ENCODE measurements at places on chromosomes 2 and 18.

- no peak for DNase-seq
Measured at GRCh38 chr2:48089644-48090043, 183.3 kb upstream of the FBXO11 start.

DNA sequence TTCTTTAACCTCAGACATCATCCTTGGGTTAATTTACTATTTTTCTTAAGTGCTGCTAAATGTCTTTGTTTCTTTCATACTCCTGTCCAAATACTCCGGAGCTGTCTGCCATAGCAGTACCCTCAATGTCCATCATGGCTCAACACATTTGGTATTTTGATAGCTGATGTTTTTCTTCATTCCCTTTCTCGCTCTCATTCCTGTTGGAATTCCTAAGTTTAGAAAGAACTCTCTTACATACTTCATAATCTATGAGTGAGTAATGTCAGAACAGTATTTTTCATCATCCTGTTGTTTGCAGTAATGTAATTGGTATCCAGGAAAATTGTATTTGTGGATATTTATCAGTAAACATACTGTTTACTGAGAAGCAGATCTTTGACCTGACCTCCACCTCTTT lies 282.9 kb downstream of the PTGR3 start:
- no peak for DNase-seq

DNA sequence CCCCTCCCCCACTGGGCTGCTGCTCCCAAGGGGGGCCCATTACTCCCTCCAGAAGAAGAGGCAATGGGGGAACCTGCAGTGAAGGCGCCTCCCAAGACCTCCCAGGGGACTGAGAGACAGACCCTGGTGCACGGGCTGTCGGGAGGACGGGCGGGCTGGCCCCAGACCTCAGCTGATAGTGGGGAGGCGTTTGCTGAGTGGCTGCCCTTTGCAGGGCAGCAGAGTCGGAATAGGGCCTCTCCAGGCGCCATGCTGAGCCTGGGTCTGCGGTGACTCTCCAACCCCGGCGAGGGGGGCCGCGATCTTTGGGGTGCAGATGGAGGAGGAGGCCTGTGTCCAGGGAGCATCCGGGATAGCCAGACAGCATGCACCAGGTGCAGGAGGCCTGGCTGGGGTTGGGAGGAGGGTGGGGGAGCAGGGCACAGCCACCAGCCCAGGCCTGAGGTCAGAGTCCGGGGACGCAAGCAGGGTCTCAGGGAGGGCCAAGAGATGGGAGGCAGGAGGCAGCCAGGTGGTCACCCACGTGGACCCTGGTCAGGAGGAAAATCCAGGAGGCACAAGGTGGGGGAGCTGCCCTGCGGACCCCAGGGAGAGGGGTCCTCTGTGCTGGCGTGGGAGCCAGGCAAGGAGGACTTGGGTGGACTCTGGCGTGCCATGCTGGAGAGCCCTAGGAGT lies 11.0 kb downstream of the CROCC2 start:
- no peak for DNase-seq

- no peak for DNase-seq
Measured at GRCh38 chr18:75679331-75679730, 251.8 kb upstream of the SMIM21 start.

- DNase-seq: no peak
Measured at GRCh38 chr2:197516393-197516761, 511 bp downstream of the MOB4 start.

DNA sequence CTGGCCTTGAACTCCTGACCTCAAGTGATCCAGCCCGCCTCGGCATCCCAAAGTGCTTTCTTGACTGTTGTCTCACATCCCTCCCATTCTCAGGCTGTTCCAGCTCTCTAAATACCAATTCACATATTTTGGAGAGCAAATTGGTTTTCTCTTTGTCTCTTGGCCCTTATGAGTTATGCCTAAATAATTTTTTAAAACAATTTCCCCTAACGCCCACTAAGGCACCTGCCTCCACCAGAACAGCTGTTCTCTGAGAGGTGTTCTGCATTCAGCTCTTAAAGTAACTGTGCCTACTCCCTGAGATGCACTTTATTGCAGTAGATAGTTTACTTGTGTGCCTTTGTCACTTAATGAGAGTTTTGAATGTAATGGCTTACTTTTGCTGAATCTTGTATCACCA lies 6.9 kb downstream of the CCDC195 start:
- DNase-seq: no peak

- DNase-seq: no peak
Measured at GRCh38 chr2:70440621-70441020, 113.0 kb downstream of the TGFA start.

GRCh38 chr2:27920148-27920885 lies 29.8 kb downstream of the BABAM2 start:
- DNase-seq: peak; percentile 79

DNA sequence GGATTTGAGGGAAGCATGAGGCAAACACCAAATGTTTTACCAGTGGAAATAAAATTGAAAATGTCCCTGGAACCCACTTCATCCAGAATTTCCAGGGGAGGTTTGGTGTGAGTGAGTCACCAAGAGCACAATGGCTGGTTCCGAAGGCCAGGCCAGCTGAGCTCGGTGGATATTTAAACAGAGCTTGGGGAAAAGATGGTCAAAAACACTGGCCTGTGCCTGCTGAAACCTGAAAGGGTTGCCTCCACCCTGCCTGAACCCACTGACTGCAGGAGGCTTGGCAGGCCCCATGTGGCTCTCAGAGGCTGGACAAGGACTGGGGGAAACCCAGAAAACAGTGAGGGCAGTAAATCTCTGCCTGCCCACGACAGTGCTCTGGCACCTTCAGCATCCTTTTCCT lies 93.9 kb downstream of the TTC32 start:
- no peak for DNase-seq

DNA sequence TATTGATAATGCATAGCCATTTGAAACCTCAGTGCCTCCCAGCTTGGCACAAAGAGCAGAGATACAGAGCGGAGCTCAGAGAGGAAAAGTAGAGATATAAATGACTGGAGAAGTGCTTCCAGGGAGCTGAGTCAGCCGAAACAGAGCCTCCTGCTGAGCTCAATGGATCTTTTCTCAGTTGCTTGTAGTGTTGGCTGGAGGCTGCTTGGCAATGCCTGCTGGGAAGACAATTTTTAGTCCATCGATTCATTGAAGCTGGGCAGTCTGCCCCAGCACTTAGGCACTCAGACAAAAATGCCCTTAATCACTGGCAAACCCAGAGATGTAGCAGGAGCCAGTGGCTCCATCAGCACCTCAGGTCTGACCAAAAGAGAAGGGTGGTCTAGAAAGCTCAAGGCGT lies 81.3 kb upstream of the SETBP1 start:
- DNase-seq: no peak

GRCh38 chr2:41947701-41948396 lies 100.0 kb upstream of the PKDCC start:
- DNase-seq: no peak

- peak; percentile 25 for DNase-seq
Measured at GRCh38 chr2:23452853-23453420, 68.0 kb downstream of the KLHL29 start.

- DNase-seq: no peak
Measured at GRCh38 chr2:204175552-204176271, 239.1 kb downstream of the ICOS start.

- DNase-seq: peak; percentile 44
Measured at GRCh38 chr18:9337873-9338272, 3.3 kb downstream of the TWSG1 start.

- DNase-seq: no peak
Measured at GRCh38 chr2:100274566-100275199, 47.6 kb downstream of the LONRF2 start.

DNA sequence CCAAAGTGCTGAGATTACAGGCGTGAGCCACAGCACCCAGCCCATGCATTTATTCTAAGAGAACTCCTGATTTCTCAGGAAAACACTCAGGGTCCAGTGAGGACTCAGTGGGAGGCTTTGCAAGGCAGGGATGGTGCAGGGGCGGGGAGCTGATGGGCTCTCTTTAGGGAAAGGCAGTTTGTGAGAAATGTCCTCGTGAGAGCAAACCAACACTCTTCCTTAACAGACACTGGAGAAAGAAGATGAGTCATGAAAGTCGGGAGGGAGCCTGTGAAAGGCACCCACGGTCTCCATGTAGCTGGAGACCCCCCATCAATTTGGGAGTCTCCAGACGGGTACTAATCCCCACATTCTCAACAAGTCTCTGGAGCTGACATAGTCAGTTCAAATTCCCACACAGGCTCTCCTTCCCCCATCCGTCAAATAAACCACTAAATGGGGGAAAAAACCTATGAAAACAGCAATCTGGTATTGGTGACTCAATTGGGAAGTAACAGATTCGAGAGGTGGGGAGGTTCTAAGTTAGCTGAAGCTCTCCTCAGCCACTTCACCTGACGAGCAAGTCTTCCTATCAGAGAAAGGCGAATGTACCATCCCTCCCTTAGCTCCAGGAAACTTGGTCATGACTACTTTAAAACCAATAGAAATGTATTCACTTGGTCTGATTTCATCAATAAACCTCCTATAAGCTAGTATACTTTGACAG lies 11.0 kb upstream of the CREG2 start:
- DNase-seq: peak; percentile 24

DNA sequence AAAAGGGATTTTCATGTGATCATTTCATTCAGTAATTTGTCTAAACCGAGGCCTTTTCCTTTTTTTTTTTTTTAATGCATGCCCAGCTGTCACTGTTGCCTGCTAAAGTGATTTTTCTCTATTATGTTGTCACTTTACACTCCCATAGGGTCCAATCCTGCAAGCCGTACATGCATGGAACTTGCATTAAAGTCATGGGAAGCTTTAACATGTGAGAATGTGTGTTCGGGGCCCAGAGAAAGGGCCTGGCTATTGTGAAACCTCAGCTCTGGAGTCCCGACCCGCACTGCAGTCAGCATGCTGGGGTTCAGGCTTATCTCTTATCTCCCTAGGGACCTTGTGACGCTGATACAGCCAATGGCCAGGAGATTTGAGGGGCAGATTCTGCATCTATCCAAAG lies 474.6 kb downstream of the SLC4A3 start:
- no peak for DNase-seq

- no peak for DNase-seq
Measured at GRCh38 chr2:28364610-28365009, 28.0 kb upstream of the FOSL2 start.

DNA sequence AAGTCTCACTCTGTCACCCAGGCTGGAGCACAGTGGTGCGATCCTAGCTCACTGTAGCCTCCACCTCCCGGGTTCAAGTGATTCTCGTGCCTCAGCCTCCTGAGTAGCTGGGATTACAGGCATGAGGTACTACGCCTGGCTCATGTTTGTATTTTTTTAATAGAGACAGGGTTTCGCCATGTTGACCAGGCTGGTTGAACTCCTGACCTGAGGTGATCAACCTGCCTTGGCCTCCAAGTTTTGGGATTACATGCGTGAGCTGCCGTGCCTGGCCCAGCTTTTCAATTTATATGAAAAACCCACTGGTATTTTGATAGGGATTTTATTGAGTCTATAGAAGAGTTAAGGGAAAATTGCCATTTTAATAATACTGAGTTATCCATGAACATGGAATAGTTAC lies 63.3 kb downstream of the XRCC5 start:
- no peak for DNase-seq

- no peak for DNase-seq
Measured at GRCh38 chr2:30747206-30747605, 60.0 kb downstream of the CAPN13 start.

DNA sequence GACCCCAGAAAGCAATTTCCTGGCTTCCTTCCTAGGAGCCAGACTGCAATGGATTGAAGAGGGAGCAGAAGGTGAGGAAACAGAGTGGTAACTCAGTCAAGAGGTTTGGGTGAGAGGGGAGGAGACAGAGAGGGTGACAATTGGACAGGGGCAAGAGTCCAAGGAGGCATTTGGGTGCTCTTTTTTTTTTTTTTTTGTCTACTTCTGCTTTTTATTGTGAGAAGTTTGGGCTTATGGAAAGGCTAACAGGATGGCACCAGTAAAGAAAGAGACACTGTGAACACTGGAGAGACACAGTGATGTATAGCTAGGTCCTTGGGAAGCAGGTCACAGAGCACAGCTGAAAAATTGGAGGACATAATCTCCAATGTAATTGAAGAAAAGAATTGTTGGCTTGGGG lies 25.0 kb downstream of the CYBRD1 start:
- no peak for DNase-seq

DNA sequence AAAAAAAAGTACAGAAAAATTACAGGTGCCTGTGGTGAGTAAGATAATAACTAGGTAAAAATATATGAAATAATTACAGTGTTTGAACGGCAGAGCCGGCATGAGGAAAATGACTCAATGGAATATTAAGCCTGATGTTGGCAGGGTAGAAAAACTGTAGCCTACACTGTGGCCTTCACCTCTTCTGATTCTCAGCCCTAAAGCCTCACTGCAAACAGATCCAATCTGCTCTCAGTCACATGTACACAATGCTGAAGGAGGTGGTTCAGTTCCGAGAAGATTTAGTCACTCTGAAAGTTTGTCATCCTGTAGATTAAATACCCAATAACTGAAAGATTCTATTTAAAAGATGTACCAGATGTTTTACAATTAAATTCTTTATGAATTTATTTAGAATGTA lies 66.9 kb upstream of the MAP3K20 start:
- no peak for DNase-seq

- DNase-seq: no peak
Measured at GRCh38 chr18:32867936-32868335, 95.1 kb upstream of the KLHL14 start.

- DNase-seq: no peak
Measured at GRCh38 chr18:24227977-24228666, 89.3 kb downstream of the CABYR start.

DNA sequence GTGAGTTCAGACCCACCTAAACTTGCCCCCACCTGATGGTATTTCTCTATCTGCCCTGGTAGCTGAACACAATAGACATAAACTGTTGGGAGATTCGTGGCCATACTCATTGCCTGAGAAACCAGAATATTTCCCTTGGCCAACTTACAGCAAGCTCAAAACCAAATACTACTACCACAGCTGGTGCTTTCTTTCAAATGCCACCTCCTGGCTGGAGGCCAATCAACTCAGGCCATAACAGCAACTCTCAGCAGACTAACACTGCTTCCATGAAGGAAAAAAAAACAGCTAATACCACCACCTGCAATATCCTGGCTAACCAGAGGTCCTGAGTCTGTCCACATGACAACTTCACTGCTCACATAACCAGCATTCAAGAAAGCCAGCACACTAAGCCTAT lies 373.1 kb downstream of the CMPK2 start:
- no peak for DNase-seq

DNA sequence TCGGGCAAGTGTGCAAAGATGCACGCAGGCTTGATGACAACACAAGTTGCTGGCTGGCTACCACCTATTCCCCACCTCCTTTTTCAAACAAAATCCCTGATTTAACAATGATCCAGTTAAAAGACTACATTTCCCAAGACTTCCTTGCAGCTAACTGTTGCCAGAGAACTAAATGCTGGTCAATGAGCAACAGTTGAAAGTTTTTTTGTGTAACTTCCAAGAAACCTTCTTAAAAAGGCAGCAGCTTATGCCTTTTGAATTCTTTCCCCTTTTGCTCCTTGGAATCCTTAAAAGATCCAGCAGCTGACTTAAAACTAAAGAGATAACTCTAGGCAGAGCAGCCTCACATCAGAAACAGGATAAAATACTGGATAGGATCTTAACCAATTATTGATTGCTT lies 38.5 kb downstream of the NPHP1 start:
- no peak for DNase-seq
